ENCODE measurements at places on chromosomes 16 and 17.

- no peak for DNase-seq
These were observed 40.3 kb upstream of the VPS4A start for GRCh38 chr16:69270831-69271230.

DNA sequence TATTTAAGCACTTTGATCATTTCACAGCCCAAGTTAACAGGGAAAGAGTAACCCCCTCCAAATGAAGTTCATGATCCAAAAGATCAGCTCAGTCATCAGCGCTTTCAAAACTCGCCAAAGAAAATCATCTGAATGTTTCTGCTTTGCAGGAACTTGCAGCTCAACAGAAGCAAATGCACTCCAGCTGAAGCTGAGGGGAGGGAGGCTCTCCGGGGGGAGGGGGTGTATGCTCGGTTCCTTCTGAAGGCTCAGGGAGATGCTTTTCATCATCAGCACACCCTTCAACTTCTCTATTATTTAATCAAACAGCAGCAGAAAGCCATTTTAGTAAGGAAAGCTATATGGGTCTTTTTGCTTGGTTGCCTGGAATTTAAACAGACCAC, 24.4 kb upstream of the ERN1 start:
- no peak for DNase-seq

DNA sequence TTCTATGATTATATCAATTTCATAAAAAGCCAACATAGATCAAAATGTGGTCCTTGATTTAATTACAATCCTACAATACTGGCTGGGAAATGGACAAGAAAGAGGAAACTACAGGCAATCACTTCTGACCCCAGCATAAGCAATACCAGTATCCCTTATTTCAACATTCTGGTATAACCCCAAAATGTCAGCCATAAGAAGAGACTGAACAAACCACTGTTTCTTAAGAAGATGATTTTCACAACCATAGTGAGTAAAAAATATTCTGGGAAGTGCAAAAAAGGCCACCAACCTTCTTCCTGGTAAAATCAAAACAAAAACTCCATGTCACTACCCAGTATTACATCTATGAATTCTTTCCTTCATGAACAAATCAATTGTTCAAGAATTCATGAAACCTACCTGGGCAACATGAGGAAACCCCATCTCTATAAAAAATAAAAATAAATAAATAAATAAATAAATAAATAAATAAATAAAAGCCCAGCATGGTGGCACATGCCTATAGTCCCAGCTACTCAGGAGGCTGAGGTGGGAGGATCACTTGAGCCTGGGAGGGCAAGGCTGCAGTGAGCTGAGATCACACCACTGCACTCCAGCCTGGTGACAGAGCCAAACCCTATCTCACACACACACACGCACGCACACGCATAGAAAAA, 7.5 kb downstream of the N4BP1 start:
- no peak for DNase-seq

GRCh38 chr17:29958947-29959657, 17.7 kb downstream of the EFCAB5 start:
- no peak for DNase-seq

DNA sequence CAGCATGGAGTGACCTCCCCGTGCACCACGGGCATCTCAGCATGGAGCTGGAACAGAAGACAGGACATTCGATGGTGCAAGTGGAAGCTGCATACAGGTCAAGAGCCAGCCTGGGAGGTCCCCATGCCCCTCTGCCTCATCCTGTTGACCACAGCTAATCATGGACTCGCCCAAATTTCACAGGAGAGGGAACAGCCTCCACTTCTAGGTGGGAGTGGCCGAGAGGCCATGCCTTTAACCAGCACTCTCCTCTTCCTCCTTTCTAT, 3.8 kb upstream of the SLC47A2 start:
- no peak for DNase-seq

- DNase-seq, result no peak
These were observed 11.3 kb upstream of the MAPT start for GRCh38 chr17:45883063-45883462.

DNA sequence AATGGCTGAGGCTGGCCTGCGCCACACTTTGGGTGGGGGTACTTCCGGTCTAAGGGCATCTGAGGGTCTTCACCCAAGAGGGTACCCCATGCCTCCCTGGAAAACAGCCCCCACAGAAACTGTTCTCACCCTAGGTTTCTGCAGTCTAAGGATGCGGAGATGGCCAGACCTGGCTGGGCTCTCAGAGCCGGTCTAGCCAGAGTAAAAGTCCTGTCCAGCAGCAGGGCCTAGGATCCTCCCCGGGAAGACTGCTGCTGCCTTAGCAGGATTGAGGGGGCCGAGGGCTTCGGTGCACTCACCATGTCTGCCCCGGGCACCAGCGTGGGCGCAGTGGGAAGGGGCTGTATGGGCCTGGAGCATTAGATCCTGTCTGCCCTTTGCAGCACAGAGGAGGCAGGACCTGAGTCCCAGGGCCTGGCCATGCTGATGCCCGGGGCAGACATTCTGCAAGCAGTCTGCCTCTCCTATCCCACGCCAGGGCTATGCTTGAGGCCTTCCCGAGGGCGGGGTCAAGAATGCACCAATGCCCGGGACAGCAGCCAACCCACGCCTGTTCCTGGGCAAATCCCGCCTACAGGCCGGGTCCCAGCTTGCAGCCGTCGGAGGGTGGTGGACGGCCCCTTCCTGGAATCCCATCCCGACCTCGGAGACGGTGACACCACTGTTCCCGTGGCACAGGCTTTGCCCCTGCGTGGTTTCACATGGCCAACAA, 54.7 kb downstream of the CBFA2T3 start:
- no peak for DNase-seq

GRCh38 chr17:19567216-19568015, 33.8 kb downstream of the SLC47A1 start:
- DNase-seq, result no peak

DNA sequence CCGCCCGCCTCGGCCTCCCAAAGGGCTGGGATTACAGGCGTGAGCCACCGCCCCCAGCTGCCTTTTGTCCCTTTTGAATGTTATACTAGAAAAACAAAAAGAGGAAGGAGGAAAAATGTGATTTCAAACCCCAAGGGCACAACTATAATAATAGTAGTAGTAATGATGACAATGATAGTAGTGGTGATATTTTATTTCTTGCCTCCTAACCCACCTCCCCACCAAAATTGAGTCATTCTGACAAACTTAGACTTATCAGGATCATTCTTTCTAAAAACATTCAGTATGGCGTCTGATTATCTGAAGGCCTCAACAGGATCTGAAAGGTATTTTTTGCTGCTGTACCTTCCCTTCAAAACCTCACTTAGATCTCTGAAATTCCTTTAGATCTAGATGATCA, 13.6 kb downstream of the GPATCH8 start:
- DNase-seq, result no peak

GRCh38 chr16:78605548-78606101, 506.2 kb downstream of the WWOX start:
- no peak for DNase-seq

- no peak for DNase-seq
These were observed 242.1 kb upstream of the GSE1 start for GRCh38 chr16:85370881-85371651.

GRCh38 chr17:46869975-46870803, 18.8 kb downstream of the WNT9B start:
- no peak for DNase-seq

- DNase-seq, result no peak
These were observed 26.2 kb downstream of the TRIM16 start for GRCh38 chr17:15657868-15658267.

DNA sequence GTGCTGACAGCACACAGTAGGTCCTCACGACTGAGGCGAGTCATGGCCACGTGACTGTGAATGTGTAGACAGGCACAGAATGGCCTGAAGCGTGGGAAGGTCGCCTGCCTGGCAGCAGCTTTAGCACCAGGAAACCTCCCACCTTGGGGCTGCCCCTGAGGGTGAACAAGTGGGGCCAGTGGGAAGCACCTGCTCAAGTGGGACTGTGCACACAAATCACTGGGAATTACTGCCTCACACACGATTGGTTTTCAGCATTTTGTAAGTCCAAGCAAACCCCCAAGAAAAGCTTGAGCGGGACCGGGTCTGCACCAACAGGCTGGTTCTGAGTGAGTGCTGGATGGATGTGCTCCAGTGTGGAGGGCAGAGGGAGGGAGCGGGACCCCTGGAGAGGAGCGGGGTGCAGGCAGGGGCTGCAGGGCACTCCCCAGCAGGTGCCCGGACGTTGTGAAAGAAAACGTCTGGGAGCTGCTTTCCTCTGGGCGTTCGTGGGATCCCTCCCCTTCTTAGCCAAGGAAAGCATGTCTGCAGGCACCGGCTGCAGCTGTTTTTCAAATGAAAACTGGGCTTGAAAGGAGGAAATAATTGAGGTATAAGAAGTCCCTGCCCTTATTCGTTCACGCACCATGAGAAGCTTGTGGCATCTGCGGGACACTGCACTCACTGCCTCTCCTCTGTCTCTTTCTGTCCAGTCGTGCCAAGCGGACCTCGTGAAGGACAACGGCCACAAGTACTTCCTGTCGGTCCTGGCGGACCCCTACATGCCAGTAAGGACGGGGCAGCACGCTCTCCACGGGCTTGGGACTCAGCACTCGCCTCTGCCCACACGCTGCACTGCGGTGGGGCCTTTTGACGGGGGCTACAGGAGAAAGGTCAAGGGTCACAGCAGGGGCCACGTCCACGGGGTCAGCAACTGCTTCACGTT, 111.7 kb upstream of the CHMP6 start:
- no peak for DNase-seq

GRCh38 chr16:15955425-15955824, 6.0 kb downstream of the ABCC1 start:
- no peak for DNase-seq

- DNase-seq, result no peak
These were observed 5.5 kb downstream of the TEPSIN start for GRCh38 chr17:81233316-81233715.

- no peak for DNase-seq
These were observed 139.3 kb downstream of the GAS7 start for GRCh38 chr17:10058921-10059683.

DNA sequence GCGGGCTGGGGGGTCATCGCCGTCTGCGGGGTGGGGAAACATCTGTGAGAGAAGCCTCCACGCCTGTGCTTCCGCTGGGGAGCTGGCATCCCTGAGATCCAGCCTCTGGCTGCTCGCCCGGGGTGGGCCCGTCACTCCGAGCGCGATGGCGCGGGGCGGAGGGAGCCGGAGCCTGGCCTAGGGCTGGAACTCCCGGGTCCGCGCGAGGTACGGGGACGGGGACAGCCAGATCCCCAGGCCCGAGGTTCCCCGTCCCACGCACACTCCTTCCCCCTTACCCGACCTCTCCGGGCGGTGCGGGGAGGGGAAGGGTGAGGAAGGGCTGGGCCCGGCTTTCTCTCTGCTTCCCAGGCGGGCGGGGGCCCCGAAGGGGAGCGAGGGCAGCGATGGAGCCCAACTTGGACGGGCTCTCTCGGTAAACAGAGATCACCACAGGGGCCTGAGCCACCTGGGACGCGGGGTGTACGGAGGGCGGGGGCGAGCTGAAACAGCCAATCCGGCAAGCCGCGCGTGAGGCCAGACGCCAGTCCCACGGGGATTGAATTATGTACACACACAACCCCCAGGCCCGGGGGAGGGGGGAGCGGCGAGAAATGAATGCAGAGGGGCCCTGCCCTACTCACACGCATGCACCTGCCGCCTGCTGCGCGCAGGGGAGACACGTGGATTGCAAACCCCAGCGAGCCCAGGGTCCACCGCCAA, at the start of gene SLC16A11:
Gene SLC16A11 (minus strand): TSS at position 596 of the 702 bp plus-strand sequence. CDS start 579 bp downstream, at position 17.
- no peak for DNase-seq

DNA sequence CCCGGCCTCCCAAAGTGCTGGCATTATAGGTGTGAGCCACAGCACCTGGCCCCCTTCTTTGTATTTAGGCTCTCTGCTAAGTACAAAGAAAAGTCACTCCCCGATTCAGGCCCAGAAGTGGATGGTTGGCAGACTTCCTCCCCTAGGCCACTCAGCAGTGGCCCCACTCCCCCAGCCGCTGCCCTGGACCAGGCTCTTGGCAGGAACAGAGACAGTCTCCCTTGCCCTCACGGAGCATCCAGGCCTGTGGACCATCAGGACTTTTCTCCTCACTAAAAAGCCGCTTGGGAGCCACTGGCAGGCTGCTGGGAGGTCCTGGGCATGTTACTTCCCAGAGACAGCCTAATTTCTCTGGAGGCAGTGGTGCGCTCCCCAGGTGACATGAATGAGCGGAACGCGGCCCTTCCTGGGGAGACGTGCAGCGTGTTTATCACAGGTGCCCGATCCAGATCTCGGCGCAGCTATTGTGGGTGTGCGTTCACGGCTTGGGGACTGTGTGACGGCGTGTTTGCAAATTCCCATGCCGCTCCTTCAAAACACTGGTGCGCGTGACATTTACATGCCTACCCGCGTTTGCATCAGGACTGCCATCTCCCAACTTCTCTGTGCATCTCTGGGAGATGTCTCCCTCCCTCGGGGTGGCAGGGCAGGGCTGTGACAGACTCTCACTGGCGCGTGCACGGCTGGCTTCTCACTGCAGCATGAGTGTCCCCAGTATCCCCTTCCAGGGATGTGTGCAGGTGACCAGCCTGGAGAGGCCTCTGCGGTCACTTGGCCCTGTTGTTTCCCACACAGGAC, 16.6 kb downstream of the WSCD1 start:
- DNase-seq, result no peak

DNA sequence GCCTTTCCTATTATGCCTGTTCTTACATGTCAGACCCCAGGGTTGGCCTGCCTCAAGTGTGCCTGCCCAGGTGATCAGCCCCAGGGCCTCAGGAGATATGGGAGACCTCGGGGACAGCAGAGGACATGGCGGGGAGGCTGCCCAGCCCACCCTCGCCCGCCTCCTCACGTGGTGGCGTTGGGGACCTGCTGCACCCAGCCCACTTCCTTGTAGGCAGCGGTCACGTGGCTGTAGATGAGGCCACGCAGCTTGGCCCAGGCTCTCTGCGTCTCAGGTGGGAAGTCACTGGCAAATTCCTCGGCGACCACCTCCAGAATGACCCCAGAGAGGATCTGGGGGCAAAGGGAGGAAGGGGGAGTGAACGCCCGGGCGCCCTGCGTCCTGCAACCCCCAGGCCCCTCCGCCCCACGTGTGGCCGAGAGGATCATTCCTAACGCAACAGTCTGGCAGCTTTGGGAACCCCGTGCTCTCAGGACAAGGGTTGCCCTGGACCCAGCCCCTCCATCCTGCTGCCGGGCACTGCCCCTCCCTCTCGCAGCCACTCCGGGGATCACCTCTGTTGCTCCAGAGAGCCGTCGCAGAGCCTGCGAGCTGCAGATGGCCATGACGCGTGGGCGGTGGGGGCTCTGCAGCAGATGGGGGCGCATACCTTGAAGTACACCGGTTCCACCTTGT, 6.6 kb downstream of the CYGB start:
- DNase-seq, result no peak

- DNase-seq, result no peak
These were observed 43.7 kb upstream of the TAOK1 start for GRCh38 chr17:29346462-29346861.

- DNase-seq, result peak; percentile 19
These were observed 13.4 kb upstream of the TAC4 start for GRCh38 chr17:49861150-49861884.

GRCh38 chr17:19978805-19979211, 1.2 kb upstream of the AKAP10 start:
- no peak for DNase-seq

- no peak for DNase-seq
These were observed 1.2 kb upstream of the GPT2 start for GRCh38 chr16:46882940-46883307.

- DNase-seq, result no peak
These were observed 996 bp upstream of the KCNJ12 start for GRCh38 chr17:21375162-21375560.
